HEK293T (cell line): ENCODE measurements at places on chromosomes 7 and 10.

- no peak for DNase-seq
These were observed 125.1 kb upstream of the JCAD start for GRCh38 chr10:30184397-30185033.

GRCh38 chr10:21092683-21093524 lies 195.8 kb upstream of the NEBL start:
- DNase-seq, result no peak

DNA sequence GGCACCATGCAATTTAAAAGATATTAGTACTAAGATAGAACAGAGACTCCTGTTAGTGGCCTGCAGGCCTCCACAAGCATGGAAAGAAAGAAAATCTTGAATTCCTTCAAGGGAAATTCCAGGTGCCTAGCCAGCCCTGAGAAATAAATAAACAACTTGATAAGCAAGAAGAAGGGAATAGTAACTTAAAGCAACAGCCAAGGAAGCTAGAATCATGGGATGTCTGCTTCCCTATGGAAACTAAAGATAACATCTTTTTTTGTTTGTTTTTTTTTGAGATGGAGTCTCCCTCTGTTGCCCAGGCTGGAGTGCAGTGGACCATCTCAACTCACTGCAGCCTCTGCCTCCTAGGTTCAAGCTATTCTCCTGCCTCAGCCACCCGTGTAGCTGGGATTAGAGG lies 128.6 kb downstream of the SKIDA1 start:
- no peak for DNase-seq

DNA sequence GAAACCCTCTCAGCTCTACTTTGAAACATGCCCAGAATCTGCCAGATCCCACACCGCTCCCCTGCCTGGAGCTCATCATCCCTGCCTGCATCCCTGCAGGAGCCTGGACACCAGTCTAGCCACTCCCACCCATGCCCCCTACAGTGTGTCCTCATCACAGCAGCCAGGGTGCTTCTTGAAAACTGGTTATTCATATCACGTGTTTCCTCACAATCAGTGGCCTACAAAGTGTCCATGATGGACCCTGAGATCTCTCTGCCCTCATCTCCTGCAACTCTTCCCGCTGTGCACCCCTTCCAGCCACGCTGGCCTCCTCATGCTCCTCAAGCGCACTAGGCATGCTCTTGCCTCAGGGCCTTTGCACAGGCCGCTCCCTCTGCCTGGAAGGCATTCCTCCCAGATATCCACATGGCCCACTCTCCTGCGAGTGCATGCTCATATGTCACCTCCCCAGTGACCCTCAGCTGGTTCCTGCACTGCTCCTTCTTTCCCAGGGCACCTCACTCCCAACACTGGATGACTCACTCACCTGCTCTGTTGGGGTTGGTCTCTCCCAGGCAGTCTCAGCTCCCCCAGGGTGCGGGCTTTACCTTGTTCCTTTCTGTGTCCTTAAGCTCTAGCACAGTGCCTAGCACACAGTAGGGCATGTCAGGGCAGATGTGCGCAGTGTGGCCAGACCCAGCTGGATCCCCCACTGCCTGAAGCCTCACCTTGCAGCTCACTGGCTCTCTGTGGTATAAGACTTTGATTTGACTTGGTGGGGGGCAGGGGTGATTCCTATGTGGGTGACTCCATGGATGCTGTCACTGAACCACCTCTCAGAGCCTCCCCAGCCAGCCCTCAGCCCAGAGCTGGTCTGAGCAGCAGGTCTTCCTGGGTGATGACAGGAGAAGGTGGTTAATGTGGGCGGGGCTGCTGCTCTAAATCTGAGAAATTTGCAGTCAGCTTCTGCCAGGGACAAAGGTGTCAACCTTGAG lies 37.3 kb downstream of the CDH23 start:
- no peak for DNase-seq

DNA sequence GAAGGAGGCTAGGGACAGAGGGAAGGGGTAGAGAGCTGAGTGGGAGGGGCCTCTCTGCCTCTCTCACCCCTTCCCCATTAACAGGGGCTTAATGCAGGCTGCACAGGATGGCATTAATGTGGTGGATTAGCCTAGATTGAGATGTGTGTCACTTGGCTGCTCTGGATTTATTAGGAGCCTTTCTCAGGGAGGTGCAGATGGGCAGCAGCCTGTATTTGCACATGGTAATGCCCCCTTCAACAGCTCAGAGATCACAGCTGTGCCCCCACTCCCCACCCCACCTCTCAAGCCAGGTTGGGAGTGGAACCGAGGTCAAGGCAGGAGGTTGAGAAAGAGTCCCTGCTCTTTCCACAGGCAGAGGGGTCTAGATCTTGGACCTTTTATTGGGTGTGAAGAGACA lies 7.3 kb downstream of the PITX3 start:
- DNase-seq, result no peak

GRCh38 chr10:91907914-91908336 lies 1.4 kb downstream of the FGFBP3 start:
- DNase-seq, result peak; percentile 14

DNA sequence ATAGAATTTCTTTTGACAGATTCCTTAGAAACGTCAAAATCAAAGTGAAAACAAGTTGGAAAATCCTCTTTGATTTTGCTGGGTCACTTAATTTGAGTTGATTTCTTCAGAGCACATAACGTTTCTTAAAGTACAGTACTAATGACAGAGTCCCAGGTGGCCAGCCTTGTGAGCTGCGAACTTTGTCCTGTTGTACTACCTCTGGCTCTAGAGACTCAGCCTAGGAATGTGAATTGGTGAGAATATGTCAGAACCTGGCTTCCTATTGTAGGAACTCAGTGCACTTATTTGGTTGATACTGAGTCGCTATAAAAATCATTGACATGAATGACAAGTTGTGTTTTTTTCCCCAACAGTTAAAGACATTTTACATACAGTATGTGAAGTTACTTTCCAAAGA lies 20.2 kb downstream of the SDK1 start:
- DNase-seq, result no peak

GRCh38 chr10:16905320-16905719 lies 88.1 kb upstream of the RSU1 start:
- DNase-seq, result no peak

- DNase-seq, result no peak
These were observed 55.8 kb downstream of the CDHR3 start for GRCh38 chr7:106018566-106019469.
